Fibroblast of skin of right biceps (primary cell): ENCODE measurements at places on chromosomes 1 and 21.

DNA sequence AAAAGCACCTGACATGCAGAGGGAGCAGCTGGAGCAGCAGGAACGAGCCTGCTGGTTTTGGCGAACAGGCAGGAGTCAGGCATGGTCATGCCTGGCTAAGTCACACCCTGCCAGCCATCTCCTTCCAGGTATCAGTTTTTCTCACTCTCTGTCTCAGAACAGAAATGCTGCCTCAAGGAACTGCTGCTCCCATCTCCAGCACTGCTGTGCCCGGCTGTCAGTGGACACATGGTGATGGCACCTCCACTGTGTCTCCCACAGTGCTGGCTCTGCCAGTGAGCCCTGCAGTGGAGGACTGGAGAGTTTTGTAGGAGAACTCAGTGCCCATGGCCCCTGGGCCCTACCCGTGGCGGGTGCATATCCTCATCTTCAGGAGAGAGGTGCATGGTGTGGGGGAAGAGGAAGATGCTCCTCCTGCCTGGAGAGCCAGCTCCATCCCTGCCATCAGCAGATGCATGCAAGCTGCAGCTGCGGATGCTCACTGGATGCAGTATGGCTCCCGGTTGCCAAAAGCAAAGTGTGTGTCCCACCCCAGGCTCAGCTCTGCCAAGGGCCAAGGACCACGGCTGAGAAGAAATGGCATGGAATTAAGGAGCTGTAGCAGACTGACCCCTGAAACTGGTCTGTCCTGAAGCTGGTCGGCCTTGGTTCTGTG, 114.7 kb downstream of the GRIK3 start:
- DNase-seq = no peak

GRCh38 chr1:39082010-39082799, 56.1 kb downstream of the NDUFS5 start:
- no peak for DNase-seq

DNA sequence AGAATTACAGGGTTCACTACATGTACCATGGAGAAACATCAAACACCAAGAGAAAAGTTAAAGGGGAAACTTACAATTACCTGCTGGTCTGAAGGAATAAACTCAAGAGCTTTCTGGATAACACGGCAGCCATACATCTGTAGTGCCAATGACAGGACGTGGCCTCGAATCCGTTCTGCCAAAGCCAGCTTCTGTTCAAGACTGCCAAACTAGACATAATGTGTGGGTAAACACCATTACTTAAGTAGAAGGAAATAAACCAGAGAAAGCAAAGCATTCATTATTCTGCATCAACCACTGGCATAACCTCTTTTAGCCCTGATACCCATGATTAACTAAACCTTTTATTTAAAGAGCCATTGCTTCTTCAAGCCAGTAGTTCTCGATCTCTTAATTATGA, 41.5 kb upstream of the SDC3 start:
- no peak for DNase-seq

DNA sequence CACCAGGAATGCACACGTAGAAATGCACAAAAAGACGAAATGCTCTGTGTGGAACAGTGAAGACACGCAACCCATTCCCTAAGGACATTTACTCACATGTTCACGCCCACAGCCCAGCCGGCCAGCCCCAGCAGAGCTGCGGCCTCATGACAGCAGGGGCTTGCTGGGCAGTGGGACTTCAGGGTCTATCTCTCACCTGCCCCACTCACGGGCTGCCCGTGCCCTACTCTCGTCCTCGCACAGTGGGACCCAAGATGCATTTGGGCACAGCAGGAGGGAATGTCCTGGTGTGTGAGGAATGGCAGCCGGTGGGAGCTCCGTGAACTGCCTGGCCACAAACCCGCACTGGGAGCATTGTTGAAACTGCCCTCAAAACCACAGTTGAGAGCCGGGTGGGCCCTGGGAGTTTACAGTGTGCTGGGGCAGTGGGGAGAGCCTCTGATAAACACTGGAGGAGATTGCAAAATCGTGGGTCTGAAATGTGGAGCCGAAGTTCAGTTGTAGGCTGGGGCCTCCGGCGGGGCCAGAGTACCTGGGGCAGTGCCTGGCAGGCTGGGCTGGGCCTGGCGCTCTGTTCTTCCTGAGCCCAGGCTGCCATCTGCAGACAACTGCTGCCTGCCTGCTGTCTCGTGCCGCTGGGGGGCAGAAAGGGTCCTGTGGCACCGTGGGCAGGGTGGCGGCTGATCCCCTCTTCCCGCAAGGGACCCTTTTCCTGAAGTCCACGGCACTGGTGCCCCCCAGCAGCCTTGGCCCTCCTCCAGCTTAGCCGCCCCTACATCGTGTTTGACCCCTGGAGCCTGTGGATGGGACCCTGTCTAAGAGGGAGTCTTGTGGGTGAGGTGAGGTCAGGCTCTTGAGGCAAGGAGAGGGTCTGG, 20.7 kb upstream of the POFUT2 start:
- DNase-seq = peak; percentile 45

DNA sequence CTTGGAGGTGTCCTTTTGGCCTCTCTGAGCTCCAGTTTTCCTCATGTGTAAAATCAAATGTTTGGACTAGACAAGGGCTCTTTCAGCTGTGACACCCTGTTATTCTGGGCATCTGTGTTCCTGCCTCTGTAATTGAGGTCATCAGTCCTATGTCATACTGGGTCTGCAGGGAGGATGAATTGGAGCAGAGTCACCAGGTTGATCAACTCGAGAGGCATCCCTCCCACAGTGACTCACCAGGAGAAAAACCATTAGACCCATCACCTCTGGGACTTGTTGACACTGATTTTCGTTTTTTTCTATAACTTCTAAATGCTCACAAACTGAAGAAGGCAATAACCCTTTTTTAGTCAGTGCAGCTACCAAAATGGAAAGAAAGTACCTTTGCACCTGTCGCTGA, 82.2 kb downstream of the ST6GALNAC5 start:
- peak; percentile 87 for DNase-seq
